Sciatic nerve (tissue), 2 donors: ENCODE measurements at places on chromosomes 1 and 21. TPM values are rescaled to one million over a fixed set of nuclear protein-coding genes. Genes with fewer than 3 reads are reported as not detected.

CFHR1 gene
- 1.3 TPM for total RNA-seq

KIF2C gene
- 1.2 TPM for total RNA-seq

SUCO gene
- 53.1 TPM for total RNA-seq

ANGPTL7 gene
- 159 TPM for total RNA-seq

KIF14 gene
- 0.22 TPM for total RNA-seq

SCNM1 gene
- 25.9 TPM for total RNA-seq

TAS1R1 gene
- total RNA-seq = not detected

LCE7A gene
- not detected for total RNA-seq

KIF26B gene
- total RNA-seq = 0.45 TPM

KCNJ9 gene
- 0.18 TPM for total RNA-seq
